ENCODE measurements at places on chromosomes 7 and 10.

GRCh38 chr10:114634609-114634979 lies 23.5 kb downstream of the ABLIM1 start:
- peak; percentile 65 for DNase-seq

DNA sequence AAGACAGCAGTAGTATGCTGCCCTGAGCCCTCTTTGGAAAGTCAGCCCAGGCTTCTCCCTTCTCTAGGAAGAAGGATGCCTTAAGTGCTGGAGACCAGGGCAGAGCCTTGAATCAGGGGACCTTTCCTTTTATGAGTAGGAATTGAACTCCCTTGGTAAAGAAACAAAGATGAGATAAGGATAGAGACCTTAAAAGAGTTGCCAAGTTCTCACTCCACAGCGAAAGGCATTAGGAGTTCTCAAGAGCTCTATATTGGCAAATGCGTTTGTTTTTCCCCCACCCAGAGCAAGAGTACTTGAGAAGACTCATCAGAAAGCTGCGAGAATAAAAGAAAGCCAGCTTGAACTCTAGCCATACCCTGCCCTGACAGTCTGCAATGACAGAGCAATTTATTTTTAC lies 72.9 kb upstream of the OGDHL start:
- no peak for DNase-seq

DNA sequence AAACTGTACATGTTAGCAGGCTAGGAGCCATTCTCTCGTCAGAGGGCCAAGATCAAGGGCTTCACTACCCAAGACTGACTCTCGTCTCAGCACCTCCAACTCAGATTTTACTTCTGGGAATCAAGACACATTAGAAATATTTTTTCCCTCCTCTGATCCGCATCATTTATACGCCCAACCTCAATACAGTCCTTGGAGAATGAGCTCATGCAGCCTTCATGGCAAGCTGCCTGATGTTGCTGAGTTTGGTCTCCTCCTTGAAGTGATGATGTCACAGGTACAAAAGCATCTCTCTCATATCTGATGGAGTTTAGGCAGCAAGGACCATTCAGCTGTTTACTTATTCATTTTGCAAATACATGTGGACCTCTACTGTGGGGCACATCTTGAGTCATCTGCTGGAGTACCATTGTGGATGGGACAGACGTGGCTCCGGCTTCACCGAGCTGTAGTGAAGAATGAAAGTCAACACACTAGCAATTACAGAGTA lies 114.0 kb downstream of the BMPER start:
- DNase-seq: no peak

DNA sequence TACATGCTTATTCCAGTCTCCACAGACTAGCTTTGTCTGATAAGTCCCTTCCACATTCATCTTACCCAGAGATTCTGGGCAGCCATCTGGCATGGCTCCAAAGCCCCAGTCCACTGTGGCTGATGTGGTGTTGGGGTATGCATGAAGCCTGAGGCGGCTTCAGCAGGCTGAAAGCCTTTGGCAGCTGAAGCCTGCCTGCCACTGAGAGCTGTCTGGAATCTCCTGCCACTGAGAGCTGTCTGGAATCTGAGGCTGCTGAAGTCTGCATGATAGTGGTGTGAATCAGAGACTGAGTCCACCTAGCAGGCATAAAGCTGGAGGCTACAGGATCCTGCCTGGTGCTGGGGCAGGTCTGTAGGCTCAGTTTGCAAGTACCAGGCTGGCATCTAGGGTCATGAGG lies 87.1 kb downstream of the DYNC1I1 start:
- DNase-seq: no peak

DNA sequence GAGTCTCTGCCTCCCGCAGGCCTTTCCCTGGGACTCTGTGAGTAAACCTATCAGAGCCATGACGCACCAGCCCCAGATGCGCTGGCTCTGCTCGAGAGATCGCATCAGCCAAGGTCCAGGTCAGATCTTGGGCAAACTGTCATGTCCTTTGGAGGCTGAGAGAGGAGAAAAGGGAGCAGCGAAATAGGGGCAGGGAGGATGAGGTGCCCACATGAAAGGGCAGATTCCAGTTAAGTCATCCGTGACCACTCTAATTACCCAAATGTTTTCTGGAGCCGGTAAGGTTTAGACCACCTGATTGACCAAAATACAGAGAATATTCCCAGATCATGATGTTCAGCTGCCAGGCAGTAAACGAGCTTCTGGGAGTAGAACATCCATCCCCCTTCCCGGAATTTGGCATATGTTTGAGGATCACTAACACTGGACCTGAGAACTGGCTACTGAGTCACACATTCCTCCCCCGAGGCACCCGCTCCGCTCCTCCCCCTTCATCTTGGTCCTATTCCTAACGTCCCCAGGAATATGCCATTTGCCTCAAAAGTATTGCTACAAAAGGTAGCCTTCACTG lies 88.0 kb downstream of the FGFR2 start:
- no peak for DNase-seq

- no peak for DNase-seq
Measured at GRCh38 chr7:156589808-156590207, 50.8 kb upstream of the RNF32 start.

DNA sequence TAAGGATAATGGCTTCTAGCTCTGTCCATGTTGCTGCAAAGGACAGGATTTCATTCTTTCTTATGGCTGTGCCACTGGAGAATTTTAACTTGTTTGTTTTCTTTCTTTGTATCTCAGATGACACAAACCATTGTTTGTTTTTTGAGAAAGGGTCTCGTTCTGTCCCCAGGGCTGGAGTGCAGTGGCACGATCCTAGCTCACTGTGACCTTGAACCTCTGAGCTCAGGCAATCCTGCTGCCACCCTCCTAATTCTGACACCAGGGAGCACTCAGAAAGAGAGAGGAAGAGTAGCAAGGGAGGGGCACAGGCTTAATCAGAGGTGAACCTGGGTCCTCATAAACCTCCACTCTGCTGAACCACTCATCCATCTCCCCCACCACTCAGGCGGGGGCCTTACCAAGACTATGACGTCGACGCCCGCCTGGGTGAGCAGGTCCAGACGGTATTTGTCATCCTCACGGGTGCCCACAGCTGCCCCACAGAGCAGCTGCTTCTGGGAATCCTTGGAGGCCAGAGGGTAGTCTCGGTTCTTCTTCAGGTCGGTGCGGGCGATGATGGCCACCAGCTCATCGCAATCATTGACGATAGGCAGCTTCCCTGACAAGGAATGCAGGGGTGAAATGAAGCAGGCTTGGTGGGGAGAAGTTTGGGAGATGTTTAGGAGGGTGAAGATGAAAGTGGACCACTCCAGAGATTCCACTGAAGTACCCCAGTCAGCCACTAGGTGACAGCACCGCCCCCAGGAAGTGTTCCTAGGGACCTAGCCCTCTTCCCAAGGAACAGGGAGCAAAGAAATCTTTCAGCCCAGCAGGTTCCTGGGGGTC lies 11.6 kb downstream of the IMPDH1 start:
- peak; percentile 53 for DNase-seq

GRCh38 chr10:59258890-59259289 lies 82.4 kb downstream of the PHYHIPL start:
- DNase-seq: no peak

GRCh38 chr10:91391920-91392319 lies 18.2 kb upstream of the HECTD2 start:
- no peak for DNase-seq

DNA sequence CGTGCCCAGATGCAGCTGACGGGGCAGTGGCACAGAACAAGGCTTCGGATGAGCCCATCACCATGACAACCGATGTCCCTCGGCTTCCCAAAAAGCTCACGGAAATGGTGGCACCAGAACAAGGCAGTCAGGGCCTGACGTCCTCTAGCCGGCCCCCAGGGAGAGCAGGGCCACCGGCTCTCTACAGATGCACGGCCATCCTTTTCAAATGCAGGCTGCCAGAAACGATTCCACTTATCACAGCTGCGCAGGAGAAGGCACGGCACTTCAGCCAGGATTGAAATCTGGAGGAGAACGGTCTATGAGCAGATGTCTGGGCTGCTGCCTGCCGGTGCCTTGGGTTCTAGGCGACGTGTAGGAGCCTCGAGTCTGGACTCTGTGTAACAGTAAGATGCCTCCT lies 223.8 kb downstream of the ZMYND11 start:
- no peak for DNase-seq

GRCh38 chr7:70271617-70272081 lies 673.4 kb downstream of the AUTS2 start:
- no peak for DNase-seq

DNA sequence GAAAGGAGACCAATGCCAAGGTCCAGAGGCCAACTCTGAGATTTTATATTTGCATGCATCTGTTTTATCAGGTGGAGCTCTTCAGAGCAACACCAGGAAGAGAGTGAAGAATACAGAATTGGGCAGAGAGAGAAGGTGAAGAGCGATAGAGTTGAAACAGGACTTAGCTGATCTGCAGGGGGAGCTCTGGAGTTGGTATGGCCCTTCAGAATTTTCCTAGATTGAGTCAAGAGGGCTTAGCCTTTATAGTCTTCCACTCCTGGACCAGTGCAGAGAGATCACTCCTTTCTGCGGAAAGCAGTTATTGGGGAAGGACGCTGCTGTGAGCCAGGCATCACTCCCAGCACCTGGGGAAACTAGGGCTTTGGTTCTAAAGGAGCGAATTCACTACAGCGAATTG lies 105.0 kb upstream of the DGKB start:
- no peak for DNase-seq

DNA sequence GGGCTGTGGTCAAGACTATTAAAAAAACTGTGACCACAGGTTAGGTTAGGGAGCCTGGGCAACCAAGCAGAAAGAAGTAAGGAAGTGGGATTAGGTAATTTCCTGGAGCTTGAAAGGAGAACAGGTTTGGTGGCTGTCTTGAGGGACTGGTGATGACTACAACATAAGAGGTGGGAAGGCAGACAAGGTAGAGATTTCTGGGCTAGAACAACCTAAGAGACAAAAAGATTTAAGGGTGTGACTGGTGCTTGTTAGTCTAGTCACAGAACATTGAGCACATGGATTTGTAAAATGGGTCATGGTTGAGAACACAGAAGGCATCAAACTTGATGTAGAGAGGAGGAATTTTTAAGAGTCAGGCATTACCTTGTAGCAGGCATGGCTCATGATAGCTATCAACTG lies 123.7 kb upstream of the ASAH2 start:
- no peak for DNase-seq

DNA sequence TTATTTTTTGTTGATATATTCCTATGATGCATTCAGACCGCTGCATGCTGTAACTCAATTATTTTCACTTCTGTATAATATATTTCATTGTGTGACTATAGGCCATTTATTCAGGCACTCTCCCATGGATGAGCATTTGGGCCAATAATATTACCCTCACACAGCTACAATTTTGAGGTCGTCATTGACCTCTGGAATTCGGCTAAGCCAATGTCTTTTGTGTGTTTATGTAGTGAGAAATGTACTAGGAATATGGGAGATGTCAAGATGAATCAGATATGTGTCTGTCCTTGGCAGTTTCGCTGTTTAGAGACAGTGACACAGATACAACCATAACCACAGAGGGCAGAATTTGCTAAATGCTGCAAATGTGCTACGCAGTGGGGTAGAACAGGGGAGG lies 474.2 kb downstream of the ADRA2A start:
- no peak for DNase-seq

- DNase-seq: peak; percentile 4
Measured at GRCh38 chr10:93383562-93383981, 98.6 kb downstream of the MYOF start.

DNA sequence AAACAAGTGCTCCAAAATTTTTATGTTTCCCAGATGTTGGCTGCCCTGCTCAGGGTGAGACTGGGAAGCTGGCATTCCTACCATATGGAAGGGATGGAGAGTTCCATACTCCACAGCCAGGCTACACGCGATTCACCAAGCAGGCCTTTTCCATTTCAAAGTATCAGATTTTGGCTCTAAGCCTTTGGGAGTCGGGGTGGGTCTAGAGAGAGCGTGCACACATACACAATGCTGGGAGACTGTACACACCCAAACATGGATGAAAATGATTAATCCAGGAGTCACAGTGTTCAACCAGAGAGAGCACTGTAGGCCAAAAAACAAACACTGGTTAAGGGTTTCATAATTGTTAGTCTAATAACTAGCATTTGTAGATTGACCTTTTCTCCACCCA lies 295.0 kb downstream of the BICC1 start:
- no peak for DNase-seq

DNA sequence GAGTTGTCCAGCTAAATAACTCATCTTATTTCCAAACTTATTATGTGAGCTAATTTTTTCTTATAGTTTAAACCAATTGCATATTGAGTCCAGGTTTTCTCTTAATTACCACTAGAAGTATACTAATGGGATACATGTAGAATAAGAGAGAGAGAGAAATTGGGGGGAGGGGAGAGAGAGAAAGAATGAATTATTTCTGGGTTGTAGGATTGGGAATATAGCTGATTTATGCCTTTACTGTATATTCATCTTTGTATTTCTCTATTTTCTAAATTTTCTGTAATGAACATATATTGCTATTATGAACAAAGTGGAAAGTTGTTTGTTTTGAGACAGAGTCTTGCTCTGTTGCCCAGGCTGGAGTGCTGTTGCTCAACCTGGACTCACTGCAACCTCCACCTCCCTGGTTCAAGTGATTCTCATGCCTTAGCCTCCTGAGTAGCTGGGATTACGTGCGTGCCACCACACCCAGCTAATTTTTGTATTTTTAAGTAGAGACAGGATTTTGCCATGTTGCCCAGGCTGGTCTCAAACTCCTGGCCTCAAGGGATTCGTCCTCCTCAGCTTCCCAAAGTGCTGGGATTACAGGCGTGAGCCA lies 26.1 kb upstream of the ITGB1 start:
- DNase-seq: no peak

GRCh38 chr7:157662981-157663716 lies 326.3 kb downstream of the DNAJB6 start:
- DNase-seq: no peak

GRCh38 chr10:132241086-132241485 lies 54.3 kb downstream of the DPYSL4 start:
- DNase-seq: no peak

GRCh38 chr7:139898483-139898882 lies 69.4 kb downstream of the TBXAS1 start:
- DNase-seq: no peak

DNA sequence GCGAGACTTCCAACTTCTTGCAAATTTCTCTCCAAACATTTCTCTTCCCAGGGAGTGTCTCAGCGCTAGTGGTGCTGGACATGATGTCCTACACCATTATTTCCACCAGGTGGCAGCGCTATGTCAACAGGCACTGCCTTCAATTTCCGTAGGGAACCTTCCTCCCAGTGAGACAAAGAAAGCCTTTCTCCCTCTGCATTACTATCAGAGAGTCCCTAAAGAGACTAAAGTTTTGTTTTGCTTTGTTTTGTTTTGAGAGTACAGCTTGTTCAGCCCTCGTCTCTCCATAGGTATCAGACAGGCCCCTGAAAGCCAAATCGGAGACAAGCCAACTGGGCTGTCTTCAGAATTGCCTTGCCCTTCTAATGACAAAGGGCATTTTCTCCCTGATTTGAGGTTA lies 44.2 kb upstream of the GGCT start:
- DNase-seq: peak; percentile 80

- DNase-seq: peak; percentile 93
Measured at GRCh38 chr7:29563590-29564495, at the start of gene PRR15. Gene PRR15 (plus strand): TSS chr7:29563835. CDS start chr7:29566330, 2,495 bp downstream.

GRCh38 chr10:81104494-81104893 lies 566.8 kb downstream of the SH2D4B start:
- DNase-seq: no peak

- DNase-seq: no peak
Measured at GRCh38 chr7:28309704-28310459, 102.4 kb upstream of the CREB5 start.
